Naive thymus-derived CD8-positive, alpha-beta T cell (primary cell): ENCODE measurements at places on chromosomes 5 and 9. TPM values are rescaled to one million over a fixed set of nuclear protein-coding genes. Genes with fewer than 3 reads are reported as not detected.
A peak's percentile ranks its signal among the peaks of the same experiment; 100 is the strongest.

DNA sequence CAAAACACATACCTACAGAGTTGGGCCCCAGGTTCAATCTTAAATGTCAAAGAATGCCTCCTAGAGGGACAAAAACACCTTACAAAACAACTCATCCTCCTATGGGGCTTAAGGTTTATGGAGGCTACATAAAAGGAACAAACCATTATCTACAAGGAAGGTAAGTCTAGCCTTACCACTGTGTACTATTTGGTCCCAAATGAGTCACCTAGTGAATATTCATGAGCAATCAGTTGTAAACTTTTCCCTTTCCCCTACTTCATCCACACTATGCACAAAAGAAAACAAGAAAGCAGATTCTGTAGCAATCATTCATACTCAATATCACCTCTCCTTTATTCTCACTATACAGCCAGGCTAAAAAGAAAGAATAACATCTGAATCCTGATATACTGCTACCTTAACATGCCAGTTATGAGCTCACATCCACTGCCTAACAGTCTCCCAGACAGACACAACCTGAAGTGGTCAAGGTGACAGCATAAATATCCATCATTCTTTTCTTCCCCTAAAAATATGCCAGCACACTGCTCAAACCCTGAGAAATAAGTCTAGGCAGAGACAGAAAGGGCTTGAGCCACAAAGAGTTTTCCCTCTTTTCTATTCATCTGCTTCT, 6.2 kb downstream of the OXCT1 start:
- peak overlapping the region; percentile 23 for H3K27ac ChIP-seq
- H3K4me3 ChIP-seq: no peak overlapping the region
- peaks cover 31% of the 10 kb centered on the region for H3K36me3 ChIP-seq

GRCh38 chr5:95718203-95718602, 12.9 kb upstream of the RHOBTB3 start:
- DNase-seq: no peak
- no peak overlapping the region for H3K27ac ChIP-seq
- H3K27me3 ChIP-seq: no peaks in the 10 kb centered on the region
- no peaks in the 10 kb centered on the region for H3K36me3 ChIP-seq
- no peak overlapping the region for H3K4me3 ChIP-seq

GRCh38 chr5:64295101-64295500, 129.5 kb downstream of the RNF180 start:
- no peak overlapping the region for H3K4me3 ChIP-seq
- no peaks in the 10 kb centered on the region for H3K4me1 ChIP-seq
- H3K27me3 ChIP-seq: no peaks in the 10 kb centered on the region
- no peak overlapping the region for H3K27ac ChIP-seq
- DNase-seq: no peak
- no peaks in the 10 kb centered on the region for H3K36me3 ChIP-seq

- H3K4me1 ChIP-seq: peaks cover 18% of the 10 kb centered on the region
- H3K36me3 ChIP-seq: peaks cover 7% of the 10 kb centered on the region
- H3K27me3 ChIP-seq: no peaks in the 10 kb centered on the region
- no peak for DNase-seq
Measured at GRCh38 chr9:7788772-7789171, 10.8 kb downstream of the DMAC1 start.

- H3K27me3 ChIP-seq: peaks cover 32% of the 10 kb centered on the region
- no peaks in the 10 kb centered on the region for H3K4me1 ChIP-seq
- no peak overlapping the region for H3K4me3 ChIP-seq
- no peak for DNase-seq
Measured at GRCh38 chr9:91966503-91966902, 16.5 kb upstream of the ROR2 start.

DNA sequence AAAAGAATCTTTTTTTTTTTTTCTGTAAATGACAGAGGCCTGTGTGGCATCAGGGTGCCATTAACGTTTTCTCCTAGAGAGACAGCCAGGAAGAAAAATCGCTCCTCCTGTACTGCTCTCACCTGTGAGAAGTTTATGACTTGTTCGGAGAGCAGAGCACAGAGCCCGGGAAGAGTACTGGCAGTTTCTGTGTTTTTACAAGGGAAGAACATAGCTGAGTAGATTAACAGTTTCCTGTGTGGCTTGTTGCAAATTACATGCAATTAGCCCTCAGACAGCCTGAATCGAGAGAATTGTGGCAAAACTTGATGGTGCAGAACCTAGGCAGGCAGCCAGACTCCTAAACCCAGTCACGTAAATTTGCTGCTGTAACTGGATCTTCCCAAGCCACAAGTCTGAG, 32.1 kb downstream of the PRKACG start:
- H3K4me3 ChIP-seq: no peak overlapping the region
- H3K27me3 ChIP-seq: no peaks in the 10 kb centered on the region
- H3K4me1 ChIP-seq: peaks cover 8% of the 10 kb centered on the region
- no peak for DNase-seq
- no peaks in the 10 kb centered on the region for H3K36me3 ChIP-seq
- no peak overlapping the region for H3K27ac ChIP-seq

DNA sequence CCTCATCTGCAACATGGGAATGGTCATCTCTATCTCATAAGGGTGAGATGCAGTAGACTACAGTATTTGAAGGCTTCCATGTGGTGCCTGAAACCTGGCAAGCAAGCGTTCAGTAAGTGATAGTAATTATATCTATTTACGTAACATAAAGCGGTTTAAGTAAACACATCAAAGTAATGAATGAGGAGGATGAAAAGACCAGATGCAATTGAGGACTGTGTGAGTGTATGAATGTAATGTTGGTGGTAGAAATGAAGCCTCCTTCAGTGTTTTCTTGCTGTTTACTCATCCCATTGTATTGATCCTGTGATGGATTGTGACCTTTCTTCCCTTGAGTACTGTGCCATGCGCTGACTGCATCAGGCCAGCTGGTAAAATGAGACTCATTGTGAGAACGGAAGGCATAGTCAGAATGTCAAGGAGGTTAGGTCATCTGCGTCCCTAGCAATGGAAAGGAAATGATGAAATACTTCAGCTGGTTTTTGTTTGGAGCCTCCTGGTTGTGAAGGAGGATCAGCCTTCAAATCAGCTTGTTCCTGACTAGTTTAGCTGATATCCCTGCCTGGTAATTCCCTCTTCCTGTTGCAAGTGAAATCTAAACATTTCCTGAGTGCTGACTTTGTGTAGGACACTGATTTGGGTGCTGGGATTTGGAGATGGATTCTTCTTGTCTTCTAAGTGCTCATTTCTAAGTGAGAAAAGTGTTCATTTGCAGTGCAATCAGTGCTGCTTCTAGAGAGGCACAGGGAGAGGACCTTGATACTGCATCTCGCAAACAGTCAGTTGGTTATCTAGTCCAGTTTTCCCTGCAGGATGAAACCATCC, 35.6 kb downstream of the TNFSF8 start:
- peaks cover 41% of the 10 kb centered on the region for H3K4me1 ChIP-seq
- no peak for DNase-seq
- peaks cover 22% of the 10 kb centered on the region for H3K36me3 ChIP-seq
- peak overlapping the region; percentile 81 for H3K27ac ChIP-seq
- no peaks in the 10 kb centered on the region for H3K27me3 ChIP-seq

- no peak for DNase-seq
- H3K36me3 ChIP-seq: no peaks in the 10 kb centered on the region
- no peaks in the 10 kb centered on the region for H3K27me3 ChIP-seq
- H3K4me3 ChIP-seq: no peak overlapping the region
- no peak overlapping the region for H3K27ac ChIP-seq
Measured at GRCh38 chr5:15993919-15994318, 185.7 kb downstream of the MARCHF11 start.

DNA sequence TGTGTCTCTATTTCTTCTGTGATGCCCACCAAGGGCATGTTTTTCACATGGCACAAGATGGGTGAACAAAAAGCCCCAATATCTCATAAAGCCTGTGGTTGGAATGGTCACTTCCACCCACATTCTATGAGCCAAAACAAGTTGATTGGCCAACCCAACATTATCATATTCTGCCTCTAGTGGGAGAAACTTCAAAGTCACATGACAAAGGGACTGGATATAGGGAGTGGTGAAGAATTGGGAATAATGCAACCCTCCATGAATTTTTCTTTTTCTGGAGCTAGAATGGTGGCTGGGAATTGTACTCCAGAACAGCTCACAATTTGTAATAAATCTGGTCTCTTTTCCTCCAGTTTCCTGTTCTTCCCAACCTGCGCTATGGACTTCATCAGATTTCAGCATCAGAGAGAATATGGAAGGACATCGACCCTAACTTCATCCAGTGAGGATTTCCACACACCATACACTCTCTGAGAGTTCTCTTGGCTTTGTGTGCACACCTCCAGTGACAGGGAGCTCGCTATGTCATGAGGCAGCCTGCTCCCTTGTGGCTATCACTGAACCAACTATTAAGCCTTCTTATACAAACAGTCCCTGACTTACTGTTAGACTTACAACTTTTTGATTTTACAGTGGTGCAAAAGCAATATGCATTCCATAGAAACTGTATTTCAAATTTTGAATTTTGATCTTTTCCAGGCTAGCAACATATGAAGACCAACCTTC, 12.0 kb upstream of the B4GALT1 start:
- H3K4me1 ChIP-seq: peaks cover 3% of the 10 kb centered on the region
- no peak for DNase-seq
- no peaks in the 10 kb centered on the region for H3K36me3 ChIP-seq

GRCh38 chr5:61232490-61233050, 70.3 kb upstream of the SMIM15 start:
- H3K36me3 ChIP-seq: no peaks in the 10 kb centered on the region
- no peak overlapping the region for H3K27ac ChIP-seq
- H3K4me3 ChIP-seq: no peak overlapping the region
- H3K4me1 ChIP-seq: peaks cover 1% of the 10 kb centered on the region

DNA sequence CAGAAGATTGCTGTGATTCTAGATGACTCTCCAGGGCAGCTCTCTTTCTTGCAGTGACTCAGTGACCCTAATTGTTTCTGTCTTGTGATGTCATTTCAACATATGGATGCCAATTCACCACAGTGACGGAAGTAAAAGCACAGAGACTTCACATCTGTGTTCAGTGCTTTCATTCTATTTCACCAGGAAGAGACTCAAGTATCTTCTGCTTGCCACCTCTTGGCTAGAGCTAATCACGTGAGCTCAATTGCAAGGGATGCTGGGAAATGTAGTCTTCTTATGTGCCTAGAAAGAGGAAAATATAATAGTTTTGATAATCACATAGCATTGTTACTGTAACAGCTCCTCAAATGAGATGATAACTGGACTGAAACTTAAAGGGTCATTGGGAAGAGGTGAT, 453.3 kb upstream of the KLF4 start:
- H3K4me1 ChIP-seq: no peaks in the 10 kb centered on the region
- no peak overlapping the region for H3K4me3 ChIP-seq
- no peak overlapping the region for H3K27ac ChIP-seq
- peaks cover 6% of the 10 kb centered on the region for H3K27me3 ChIP-seq
- DNase-seq: no peak

DNA sequence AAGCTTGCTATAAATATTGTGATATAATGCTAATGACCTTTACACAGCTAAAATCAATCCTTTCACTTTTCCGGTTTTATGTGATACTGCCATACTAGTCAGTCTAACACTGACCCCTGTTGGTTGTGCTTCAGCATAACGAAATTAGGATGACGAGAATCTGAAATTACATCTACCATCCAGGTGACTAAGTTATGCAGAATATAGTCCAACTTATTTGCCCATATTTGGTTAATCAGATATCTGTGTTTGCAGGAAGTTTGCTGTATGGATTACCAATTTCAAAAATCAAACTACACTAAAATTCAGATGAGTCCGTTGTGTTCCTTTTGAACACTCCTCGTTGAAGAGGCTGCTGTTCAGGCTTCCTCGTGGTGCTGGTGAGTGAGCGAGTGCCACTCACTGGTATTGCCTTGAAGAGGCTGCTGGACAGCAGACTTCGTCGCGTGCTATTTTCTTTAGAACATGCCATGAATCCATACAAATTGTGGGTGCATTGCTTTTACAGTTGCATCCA, 32.5 kb downstream of the TENT4A start:
- H3K4me1 ChIP-seq: peaks cover 14% of the 10 kb centered on the region
- peak overlapping the region; percentile 57 for H3K27ac ChIP-seq
- peaks cover 81% of the 10 kb centered on the region for H3K36me3 ChIP-seq
- no peak for DNase-seq
- no peak overlapping the region for H3K4me3 ChIP-seq
- H3K27me3 ChIP-seq: no peaks in the 10 kb centered on the region

DNA sequence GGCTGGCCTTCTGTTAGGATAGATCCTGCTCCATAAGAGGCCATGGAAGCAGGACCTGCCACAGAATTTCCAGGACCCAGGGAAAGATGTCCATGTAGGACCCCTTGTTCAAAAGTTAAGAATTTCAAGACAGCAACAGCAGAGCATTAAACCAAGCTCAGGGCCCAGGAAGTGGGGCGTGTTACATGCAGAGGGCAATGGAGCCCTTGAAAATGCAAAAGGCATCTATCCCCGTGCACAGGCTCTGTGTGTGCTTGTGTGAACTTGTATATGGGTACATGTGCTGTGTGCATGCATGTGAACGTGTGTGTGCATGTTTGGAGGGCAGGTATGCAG, 14.4 kb upstream of the NKD2 start:
- H3K27ac ChIP-seq: no peak overlapping the region
- H3K36me3 ChIP-seq: no peaks in the 10 kb centered on the region
- H3K27me3 ChIP-seq: peaks cover 10% of the 10 kb centered on the region
- H3K4me3 ChIP-seq: no peak overlapping the region
- peaks cover 12% of the 10 kb centered on the region for H3K4me1 ChIP-seq

- no peak overlapping the region for H3K27ac ChIP-seq
- H3K27me3 ChIP-seq: peaks cover 2% of the 10 kb centered on the region
- H3K4me3 ChIP-seq: no peak overlapping the region
- H3K36me3 ChIP-seq: no peaks in the 10 kb centered on the region
- DNase-seq: no peak
Measured at GRCh38 chr9:69460012-69460411, 135.0 kb downstream of the ENTREP1 start.

DNA sequence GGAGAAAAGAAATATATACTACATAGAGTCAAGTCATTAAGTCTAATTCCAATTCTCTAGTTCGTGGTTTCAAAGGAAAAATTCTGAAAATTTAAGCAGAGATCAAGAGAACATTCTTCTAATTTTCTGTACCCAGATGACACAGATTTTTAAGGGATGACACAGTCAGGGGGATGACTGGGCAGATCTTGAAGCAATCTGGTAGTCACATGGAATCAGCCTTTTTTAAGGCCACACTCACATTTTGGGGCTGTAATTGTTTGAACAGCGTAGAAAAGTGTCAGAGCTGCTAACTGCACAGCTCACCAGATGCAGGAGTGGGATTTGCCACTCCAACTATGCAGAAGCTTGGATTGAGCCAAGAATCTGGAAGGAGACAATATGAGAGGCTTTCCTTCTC, 20.4 kb downstream of the PDE4D start:
- no peak overlapping the region for H3K4me3 ChIP-seq
- peaks cover 7% of the 10 kb centered on the region for H3K27me3 ChIP-seq
- H3K4me1 ChIP-seq: no peaks in the 10 kb centered on the region
- H3K36me3 ChIP-seq: no peaks in the 10 kb centered on the region
- H3K27ac ChIP-seq: no peak overlapping the region

LVRN gene
- not detected for polyA plus RNA-seq

NPR3 gene
- not detected for polyA plus RNA-seq

RNF208 gene
- not detected for polyA plus RNA-seq

PALM2AKAP2 gene
- polyA plus RNA-seq: not detected

HRH2 gene
- polyA plus RNA-seq: 2.6 TPM

ACOT12 gene
- polyA plus RNA-seq: not detected

PCDHGA8 gene
- polyA plus RNA-seq: not detected

ARID3C gene
- not detected for polyA plus RNA-seq

ADGRV1 gene
- polyA plus RNA-seq: not detected
